ENCODE measurements at places on chromosomes 13 and 19.

DNA sequence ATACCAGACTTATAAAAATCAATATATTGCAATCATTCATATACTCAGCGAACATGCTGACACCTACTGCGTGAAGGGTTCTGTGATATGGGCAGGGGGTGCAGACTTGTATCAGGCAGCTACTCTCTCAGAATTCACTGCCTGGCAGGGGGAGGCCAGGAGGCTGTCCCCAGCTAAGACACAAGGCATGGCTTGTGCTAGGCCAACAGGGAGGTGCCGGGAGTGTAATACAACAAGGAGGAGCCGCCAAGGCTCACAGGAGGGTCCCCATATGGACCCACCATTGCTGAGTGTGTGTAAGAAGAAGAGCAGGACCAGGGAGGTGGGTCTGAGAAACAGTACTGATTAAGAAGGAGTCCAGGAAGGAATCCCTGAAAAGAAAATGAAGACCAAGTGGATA is 97.2 kb downstream of the COL4A2 start:
- no peak for DNase-seq

DNA sequence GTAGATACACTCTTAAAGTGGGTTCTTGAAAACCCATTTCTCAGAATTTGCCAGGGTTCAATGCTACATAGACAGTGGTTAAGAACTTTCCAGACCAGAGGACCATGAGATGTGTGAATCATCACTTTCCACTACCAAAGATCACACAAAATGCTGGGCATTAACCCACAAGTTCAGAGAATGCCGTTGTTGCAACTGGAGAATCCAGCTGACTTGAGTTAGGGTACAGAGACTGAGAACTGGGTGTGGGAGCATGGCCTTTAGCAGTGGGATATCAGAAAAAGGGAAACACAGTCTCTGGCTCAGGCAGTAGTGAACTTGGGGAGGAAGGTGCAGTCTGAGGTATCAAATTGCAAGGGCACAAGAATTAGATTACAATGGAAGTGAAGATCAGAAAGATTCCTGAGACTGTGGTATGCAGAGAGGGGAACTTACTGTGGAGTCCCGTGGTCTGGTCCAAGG is 51.5 kb upstream of the WDFY2 start:
- DNase-seq, result no peak

DNA sequence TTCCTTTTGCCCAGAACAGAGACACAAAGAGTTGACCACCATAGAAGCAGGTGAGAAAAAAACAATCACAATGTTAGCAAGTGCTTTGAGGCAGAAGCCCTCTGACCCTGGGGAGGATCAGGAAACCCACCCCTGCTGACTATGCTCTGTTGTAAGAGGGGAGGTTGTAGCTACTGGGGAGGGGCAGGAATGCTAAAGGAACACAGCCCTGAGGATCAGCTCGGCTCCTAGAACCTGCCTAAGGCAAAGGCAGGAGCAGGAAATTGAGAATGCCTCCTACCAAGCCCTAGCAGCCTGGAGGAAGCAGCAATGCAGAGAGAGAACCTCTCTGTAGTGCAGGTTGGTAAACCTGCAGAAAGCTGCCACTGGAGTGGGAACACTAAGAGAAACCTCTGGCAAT is 624.0 kb upstream of the KLF12 start:
- DNase-seq, result no peak

DNA sequence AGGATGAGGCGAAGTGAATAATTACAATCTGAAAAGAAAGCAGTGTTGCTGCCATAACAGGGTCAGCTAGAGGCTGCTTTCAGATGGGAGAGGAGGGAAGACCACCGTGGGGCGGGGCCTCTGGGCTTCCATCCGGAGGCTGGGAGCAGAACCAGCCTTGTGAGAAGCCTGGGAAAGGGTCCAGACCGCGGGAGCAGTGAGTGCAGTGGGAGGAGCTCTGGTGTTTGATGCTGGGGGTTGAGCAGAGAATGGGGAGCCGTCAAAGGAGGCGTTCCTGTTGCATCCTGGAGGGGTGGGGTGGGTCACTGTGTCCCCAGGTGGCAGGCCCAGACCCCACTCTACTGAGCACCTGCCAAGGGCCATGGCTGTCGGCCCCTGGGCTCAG is 18.1 kb downstream of the NKPD1 start:
- no peak for DNase-seq

- DNase-seq, result no peak
Measured at GRCh38 chr13:34733721-34734120, 208.3 kb upstream of the NBEA start.

- DNase-seq, result no peak
Measured at GRCh38 chr13:91108315-91108714, 239.2 kb upstream of the MIR17HG start.

DNA sequence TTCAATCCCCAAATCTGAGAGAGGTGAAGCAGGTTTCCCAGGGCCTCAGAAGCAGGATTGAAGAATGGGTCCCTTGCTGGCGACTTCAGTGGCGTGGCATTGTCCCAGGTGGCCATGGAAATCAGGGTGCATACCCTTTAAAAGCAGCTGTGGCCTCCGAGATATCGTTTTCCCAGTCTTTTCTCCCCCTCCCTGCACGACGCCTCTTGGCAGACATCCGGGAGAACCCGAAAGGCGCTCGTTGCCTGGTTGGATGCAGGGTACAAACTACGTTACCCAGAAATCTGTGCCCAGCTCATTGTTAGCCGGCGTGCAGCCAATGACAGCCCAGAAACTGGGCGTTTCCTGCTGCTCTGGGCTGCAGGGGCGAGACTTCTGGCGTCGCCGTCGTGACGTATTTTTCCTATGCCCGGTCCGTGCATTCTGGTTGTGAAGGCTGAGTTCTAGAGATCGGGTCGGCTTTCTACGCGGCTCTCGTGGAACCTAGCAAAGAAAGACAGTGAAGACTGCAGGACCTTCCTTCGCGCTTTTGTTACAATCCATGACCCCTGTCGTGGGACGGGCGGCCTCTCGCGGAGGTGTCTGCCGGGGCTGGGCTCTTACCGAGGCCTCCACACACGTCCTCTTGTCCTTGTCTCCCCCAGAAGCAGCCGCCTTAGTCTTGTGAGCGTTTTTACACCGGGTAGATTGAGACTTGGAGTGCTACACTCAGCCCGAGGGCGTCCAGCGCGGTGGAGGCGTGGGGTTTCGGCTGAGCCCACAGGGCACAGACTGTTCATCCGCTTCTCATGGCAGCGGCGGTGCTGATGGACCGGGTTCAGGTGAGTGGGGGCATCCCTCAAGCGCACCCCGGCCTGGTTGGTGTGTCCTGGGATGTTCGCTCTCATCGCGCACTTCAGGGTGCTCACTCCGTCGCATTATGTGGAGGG is at the start of gene ZNF304:
Gene ZNF304, plus strand, starts transcription at position 395 of the 929 bp plus-strand sequence. Its CDS starts 394 bp downstream, at position 789.
- peak; percentile 98 for DNase-seq

DNA sequence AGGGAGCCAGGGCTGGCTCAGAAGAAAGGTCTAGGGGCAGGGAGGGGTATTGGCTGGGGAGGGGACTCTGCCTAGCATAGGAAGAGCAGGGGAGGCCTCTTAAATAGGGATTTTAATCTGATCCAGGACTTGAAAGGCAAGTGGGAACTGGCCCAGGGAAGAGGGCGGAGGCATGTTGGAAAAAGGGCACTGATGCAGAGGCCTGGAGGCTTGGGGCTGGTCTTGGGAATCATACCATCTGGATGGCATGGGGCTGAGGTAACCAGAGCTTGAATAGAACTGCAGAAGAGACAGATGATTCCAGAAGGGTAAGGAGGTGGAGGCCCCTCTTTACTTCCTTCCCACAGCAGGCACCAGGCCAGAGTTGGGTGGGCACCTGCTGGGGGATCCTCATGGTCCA is 29.1 kb downstream of the CERS4 start:
- no peak for DNase-seq

DNA sequence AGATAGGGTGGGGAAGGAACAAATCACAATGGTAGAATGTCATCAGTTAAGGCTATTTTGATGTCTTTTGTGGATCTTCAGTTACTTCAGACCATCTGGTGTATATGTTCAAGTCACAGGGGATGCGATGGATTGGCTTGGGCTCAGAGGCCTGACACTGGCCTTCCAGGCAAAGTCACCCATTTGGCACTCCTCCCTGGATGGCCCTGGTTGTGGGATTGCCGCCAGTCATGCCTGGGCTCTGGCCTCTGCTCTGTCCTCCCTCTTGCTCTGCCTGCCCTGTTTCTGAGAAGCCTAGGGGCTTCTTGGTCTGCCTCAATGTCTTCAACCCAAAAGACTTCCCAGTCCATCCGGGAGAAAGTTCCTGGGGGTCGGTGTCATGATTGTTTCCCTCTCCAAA is 50.2 kb downstream of the ZNF146 start:
- DNase-seq, result no peak

GRCh38 chr19:6236310-6237291 is 43.2 kb downstream of the MLLT1 start:
- DNase-seq, result no peak

- DNase-seq, result peak; percentile 54
Measured at GRCh38 chr19:48989701-48990291, 3.3 kb downstream of the GYS1 start.

- DNase-seq, result peak; percentile 61
Measured at GRCh38 chr19:29492769-29493168, 33.0 kb upstream of the VSTM2B start.

GRCh38 chr19:19276386-19276785 is 3.3 kb upstream of the TM6SF2 start:
- DNase-seq, result no peak

DNA sequence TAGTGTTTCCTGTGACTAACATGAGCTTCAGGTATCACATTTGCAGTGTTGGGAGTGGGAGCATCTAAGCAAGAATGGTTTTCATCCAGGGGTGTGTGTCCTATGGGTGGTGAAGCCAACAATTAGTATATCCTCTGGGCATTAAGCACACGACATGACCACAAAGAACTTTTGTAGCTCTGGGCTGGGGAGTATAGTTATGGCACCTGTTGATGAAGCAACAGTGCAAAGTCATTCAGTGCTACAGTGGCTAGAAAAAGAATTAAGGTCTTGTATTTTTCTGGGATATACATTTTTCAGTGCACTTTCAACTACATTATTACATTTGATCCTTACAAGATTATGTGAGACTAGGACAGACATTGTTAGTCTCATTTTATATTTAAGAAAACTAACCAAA is 21.8 kb downstream of the CCNA1 start:
- DNase-seq, result no peak

DNA sequence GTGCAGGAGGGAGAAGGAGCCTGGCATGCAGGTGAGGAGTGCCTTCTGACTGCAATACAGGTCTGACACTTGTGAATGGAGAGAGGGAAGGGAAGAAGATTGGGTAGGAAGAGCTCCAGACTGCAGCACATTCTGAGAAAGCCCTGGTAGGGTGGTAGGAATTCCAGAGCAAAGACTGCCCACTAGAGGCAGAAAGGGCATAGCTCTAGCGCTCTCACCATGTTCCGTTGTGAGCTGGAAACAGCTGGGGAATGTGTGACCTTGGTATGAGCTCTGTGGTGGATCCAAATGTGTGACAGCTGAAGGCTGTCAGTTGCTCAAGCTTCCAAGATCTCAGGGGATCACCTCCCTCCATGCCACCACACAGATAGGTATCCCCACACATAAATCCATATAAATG is 2.9 kb upstream of the MTUS2 start:
- no peak for DNase-seq

GRCh38 chr19:13044231-13044836 is 49.1 kb downstream of the NFIX start:
- no peak for DNase-seq

DNA sequence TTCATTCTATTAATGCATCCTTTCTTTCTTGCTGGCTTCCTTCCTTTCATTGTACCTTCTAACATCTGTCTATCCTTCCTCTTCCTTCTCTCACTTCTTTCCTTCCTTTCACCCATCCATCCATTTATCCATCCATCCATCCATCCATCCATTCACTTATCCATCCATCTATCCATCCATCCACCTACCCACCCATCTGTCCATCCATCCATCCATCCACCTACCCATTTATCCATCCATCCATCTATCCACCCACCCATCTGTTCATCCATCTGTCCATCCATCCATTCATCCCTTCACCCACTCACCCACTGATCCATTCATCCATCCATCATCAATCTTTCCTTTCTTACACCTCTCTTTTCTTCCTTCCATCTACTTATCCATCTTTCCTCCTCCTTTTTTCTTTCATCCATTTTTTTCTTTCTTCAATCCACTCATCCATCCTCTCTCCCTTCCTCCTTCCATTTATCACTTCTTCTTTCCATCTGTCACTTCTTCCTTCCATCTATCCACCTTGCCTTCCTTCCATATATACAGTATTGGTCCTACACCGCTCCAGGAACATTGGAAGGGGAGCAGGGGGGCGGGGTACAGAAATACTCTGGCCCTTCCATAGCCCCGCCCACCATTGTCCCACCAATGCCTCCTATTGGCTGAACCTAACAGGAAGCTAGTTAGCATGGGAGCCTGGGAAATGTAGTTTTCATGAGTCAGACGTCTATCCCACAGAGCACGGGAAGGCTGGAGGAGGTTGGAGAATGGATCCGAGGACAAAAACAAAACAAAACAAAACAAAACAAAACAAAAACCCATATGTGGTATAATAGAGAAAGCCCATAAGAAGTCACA is 45.9 kb downstream of the MBD3L1 start:
- no peak for DNase-seq

Data from Ammon's horn (tissue), 1 donor.